Fibroblast of mammary gland (primary cell): ENCODE measurements at places on chromosomes 5 and 9.

- DNase-seq, result no peak
Observed at GRCh38 chr5:1050423-1051365, 42.1 kb downstream of the NKD2 start.

DNA sequence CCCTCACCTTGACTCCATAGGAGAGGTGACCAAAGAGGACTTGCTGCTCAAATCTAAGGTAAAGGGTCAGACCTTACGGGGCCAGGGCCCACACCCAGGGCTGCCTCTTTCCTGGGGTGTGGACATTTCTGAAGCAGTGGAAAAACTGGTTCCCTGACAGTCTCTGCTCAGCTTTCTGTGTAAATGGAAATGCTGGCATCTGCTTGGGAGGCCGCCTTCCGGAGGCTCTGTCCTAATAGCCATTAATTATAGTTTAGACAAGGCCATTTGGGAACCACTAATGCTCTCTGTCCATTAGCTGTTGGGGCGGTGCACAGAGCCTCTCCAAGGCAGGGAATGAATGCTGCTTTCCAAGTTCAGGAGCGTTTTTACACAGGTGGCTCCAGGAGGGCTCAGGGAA is 17.3 kb downstream of the USP20 start:
- DNase-seq, result no peak

GRCh38 chr9:128389395-128390149 is 18.4 kb downstream of the URM1 start:
- DNase-seq, result no peak

GRCh38 chr5:12883395-12883794 is 979.1 kb upstream of the CTNND2 start:
- DNase-seq, result no peak

DNA sequence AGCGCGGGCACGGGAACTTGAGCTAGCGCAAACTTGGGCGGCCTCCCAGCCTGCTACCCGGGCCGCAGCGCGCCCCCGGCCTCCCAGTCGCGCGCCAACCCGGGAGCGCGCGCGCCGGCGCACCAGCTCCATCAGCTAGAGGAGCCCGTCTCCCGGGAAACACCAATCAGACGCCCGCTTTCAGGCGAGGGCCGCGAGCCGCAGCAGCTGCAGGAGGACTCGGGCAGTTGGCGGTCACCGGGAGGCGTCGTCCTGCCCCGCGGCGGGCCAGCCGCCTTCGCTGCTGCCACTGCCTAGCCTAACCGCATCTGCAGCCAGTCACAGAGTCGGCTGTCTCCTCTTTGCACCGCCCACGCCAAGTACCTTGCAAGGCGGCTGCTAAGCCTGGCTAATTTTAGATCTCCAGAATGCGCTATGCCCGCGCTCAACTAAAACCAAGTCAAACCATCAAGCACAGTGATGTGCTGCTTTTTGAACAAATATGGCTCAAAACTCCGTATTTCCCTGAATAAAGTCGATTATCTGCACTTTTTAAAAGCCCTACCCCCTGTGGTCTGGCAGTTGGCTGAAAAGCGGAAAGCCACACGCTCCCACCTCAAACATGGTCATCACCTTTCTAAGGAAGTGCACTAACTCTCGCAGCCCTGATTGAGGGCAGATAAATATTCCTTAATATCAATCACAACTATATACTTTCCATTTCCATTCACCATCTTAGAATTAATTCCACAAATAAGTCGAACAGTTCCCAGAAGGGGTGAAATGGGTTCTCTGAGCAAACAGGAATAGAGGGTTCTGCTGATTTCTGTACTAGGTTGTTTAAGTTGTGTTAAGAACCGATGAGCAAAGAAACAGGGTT is 221.8 kb downstream of the MEF2C start:
- peak; percentile 61 for DNase-seq

DNA sequence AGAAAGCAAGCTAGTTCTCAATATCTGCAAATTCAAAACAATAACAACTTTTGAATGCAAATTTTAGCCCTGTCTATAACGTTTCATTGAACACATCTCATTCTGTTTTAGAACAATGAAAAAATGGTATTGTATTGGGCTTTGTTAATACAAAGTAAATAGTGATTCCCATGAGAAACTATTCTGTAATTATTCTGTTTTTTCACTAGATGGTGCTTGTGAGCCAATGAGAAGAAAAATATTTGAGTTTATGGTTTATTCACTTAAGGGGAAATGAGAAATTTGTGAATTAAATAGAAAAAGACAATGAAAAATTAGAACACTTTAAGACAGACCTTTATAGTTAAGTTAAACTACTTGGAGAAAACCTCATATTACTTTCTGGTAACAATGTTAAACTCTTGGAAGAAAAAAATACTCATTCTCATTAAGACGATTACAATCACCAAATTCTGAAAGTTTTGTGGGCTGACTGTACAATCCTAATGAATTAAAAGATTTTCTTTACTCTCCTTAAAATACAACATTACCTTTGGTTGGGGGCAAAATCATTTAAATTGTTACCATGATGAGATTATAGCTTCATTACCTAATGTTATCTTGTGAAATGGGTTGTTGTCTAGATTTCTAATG is 127.0 kb downstream of the NNT start:
- peak; percentile 65 for DNase-seq

- no peak for DNase-seq
Observed at GRCh38 chr9:33246269-33246860, 6.4 kb downstream of the SPINK4 start.

DNA sequence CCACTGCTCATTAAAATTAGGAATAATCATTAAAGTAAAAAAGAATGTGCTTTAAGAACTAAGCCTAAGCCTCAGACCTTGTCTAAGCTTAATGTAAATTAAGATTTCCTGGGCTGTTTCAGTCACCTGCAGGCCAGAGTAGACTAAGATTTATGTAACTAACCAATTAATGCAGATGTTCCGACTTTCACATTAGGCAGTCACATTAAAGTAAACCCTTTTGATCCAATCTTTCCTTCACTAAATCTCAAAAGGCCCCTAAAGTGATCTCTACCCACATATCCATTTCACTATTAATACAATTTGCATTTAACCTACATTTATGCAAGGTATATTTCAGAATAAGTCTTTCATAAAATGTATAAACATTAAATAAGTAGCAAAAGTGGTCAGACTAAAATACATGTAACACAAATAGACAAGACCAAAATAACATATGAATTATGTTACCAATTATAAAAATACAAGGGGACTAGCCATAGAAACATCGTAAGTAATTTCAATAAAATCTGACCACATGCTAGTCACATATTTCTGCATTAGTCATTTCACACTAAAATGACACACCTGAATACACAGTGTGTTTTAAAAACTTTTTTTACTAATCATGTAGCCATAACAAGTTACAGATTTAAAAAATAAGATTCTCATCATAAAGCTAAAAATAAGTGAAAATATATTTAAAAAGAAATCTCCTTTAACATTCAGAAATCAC is 7.7 kb downstream of the NR3C1 start:
- DNase-seq, result peak; percentile 34

DNA sequence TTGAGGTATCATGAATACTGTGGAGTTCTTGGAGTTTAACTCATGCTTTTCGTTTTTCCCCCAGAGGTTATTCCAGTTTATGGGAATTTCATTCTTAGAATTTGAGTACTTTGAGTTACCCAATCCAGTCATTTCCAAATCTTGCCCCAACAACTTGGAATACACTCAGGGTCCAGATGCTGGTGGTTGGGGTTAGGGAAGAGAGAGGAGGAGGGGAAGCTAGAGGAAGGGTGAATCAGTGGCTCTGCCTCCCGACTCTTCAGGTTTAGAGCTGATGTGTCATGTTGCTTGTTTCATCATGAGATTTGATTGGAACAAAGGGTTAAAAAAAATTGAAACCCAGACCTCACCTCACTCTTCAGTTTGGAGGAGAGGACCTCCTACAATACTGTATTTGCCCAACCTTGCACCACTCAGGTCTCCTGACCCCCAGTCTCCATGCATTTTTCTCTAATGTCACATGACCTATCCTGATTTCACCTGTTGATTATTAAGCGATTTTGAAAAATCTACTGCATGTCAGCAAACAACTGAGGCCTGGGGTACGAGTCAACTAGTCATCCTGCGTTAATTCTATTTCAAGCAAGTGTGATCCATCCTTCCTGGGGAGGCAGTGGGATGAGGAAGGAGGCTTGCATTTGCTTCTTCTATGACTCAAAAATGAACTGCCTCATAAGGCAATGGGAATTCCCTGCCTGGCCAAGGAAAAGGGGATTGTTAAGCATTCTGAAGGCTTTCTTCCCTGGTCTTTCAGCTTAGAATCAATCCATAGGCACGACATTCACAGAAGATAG is 6.2 kb upstream of the SLC1A3 start:
- peak; percentile 96 for DNase-seq

DNA sequence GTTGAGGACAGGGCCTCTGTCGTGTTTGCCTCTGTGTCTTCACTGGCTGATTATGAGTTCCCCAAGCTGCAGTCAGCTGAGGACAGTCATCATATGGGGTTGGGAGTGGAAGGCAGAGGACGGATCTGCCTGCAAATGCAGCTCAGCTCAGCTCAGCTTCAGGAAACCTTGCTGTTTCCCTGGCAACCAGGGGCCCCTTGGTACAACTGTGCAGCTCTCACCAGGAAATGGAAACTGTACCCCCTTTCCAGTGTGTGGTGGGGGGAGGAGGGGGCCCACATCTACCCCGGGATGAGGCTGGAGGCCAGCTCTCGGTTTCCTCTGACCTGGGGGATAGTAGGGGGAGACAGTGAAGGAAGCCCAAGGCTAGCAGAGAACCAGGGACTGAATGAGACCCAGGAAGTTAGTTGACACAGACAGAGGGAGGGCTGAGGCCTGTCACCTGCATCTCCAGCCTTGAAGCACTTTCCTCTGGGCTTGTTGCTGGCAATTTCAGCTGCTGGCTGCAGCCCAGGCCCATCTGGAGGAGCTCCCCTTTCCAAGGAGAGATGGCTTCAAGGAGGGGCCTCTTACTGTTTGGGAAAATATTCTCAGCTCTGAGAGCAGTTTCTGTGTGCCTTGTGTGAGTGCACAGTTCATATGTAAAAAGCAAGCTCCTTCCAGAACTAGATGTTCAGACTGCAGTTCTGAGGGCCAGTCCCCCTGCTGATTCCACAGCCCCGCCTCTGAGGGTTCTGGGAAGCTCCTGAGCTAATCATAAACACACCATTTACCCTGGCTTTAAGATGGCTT is 6.9 kb downstream of the ANXA6 start:
- DNase-seq, result peak; percentile 52

DNA sequence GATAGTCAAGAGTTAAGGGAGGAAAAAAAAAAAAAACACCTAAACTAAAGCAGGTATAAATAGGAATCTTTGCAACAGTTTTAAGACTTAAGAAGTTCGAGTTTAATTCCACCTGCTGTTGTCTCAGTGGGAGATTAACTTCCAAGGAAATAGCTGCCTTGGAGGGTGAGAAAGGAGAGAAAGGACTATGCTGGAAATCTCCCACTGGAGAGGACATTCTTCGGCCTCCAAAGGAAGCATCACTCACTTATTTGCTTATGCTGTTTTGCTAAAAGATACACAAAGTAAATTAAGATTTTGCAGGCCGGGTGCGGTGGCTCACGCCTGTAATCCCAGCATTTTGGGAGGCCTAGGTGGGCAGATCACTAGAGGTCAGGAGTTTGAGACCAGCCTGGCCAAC is 317.9 kb upstream of the MPDZ start:
- DNase-seq, result no peak

GRCh38 chr5:32027717-32028458 is 146.2 kb downstream of the GOLPH3 start:
- DNase-seq, result peak; percentile 100

- DNase-seq, result no peak
Observed at GRCh38 chr9:21081451-21081850, 3.7 kb upstream of the IFNB1 start.

DNA sequence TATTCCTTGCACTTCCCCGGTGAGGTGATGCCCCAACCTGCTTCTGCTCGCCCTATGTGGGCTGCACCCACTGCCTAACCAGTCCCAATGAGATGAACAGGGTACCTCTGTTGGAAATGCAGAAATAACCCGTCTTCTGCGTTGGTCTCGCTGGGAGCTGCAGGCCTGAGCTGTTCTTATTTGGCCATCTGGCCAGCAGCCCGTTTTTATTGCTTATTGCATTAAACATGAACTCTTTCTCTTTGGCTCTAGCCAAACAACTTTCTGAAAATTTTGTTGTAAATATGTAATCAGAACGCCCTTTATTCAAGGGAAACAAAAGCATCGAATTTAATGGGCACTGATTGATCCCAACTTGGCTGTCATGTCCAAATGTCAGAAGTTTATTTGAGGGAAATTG is 124.7 kb upstream of the FTMT start:
- DNase-seq, result no peak

DNA sequence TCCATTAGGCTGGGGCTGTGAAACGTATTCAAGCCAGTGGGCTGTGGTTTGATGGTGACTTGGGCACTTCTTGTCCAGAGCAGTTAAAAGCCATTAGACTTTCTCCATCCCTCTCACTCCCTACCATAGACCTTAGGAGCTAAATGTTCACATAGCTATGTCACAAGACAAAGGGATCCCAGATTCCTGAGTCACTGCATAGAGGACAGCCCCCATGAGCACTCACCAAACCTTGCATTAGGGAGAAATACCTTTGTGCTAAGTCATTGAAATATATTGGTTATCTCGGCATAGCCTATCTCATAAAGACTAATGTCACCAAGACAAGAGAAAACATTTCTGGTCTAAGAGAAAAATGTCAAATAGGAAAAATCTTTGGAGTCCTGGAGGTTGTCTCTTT is 104.3 kb downstream of the TRPM6 start:
- peak; percentile 64 for DNase-seq

- DNase-seq, result no peak
Observed at GRCh38 chr9:75657015-75657414, 233.5 kb upstream of the PCSK5 start.

GRCh38 chr5:7242118-7242710 is 153.7 kb upstream of the ADCY2 start:
- DNase-seq, result no peak

- DNase-seq, result no peak
Observed at GRCh38 chr5:14353726-14354474, 210.8 kb downstream of the TRIO start.

DNA sequence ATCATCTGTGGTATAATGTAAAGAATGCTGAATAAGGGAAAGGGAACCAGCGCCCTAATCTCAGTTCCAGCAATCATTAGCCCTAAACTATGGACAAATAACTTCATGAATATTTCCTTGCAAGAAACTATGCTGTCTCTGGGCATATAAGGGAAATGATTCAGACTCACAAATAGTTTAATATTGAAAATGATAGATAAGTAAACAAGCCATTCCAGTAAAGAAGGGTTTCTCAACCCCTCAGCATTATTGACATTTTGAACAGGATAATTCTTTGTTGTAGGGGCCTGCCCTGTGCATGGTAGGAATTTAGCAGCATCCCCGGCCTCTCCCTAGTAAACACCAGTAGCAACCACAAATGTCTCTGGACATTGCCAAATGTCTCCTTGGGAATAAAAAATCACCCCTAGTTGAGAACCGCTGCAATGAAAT is 23.8 kb downstream of the C5 start:
- no peak for DNase-seq

- DNase-seq, result no peak
Observed at GRCh38 chr5:14341571-14342230, 198.6 kb downstream of the TRIO start.

GRCh38 chr9:4235420-4235819 is 64.4 kb downstream of the GLIS3 start:
- DNase-seq, result no peak

- no peak for DNase-seq
Observed at GRCh38 chr9:114924327-114924726, 6.1 kb downstream of the TNFSF8 start.
